ENCODE measurements at places on chromosomes 2 and 18. TPM values are rescaled to one million over a fixed set of nuclear protein-coding genes. Genes with fewer than 3 reads are reported as not detected.

The CYS1 gene
- 1.4 TPM for total RNA-seq

The DSG3 gene
- total RNA-seq: not detected

The EML6 gene
- total RNA-seq: 9.7 TPM

The SLC5A7 gene
- total RNA-seq: not detected

The PLB1 gene
- 2.8 TPM for total RNA-seq

DNA sequence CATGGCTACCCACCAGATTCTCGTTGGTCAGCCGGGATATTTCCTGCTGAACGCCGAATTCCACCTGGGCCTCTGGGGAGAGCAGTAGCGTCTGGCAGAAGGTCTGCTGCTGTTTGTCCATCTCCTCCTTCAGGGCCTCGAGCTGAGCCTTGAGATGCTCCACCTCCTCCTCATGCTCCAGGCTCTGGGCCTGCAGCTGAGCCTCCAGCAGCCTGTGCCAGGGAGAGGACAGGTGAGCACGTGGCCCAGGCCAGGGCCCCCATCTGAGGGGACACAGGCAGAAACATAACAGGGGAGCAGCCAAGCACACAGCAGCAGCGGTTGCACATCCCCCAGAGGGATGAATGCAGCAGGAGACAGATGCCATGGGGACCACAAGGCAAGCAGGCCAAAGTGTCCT, 40.1 kb upstream of the ACAA2 start:
- no peaks in the 10 kb centered on the region for H3K36me3 ChIP-seq
- peaks cover 5% of the 10 kb centered on the region for H3K4me1 ChIP-seq
- no peak overlapping the region for H3K27ac ChIP-seq
- no peaks in the 10 kb centered on the region for H3K27me3 ChIP-seq
- no peak overlapping the region for H3K4me3 ChIP-seq

DNA sequence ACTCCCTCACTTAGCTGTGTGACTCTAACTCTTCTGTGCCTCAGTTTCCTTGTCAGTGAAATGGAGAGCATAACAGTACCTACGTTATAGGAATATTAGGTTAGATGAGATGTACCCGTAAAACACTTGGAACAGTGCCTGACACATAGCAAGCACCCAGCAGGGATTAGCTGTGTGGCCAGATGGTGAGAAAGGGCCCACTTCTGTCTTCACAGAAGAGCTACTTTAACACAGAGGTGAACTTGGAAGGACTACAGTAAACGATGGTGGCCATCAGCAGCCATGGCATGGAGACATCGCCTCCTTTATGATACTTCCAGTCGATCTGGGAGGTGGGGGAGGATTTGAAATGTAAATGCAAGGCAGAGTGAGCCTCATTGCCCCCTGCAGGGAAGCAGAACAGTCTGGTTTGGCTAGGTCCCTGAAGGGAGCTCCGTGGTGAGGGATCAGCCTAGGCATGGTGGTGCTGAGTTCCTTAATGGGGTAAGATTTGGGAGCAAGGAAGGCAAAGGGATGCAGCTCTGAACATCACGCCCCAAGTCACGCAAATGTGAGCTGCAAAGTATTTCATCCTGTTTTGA, 101.7 kb upstream of the ALPP start:
- H3K27me3 ChIP-seq: no peaks in the 10 kb centered on the region
- H3K4me1 ChIP-seq: no peaks in the 10 kb centered on the region
- no peaks in the 10 kb centered on the region for H3K36me3 ChIP-seq
- no peak for DNase-seq
- no peak overlapping the region for H3K4me3 ChIP-seq
- no peak overlapping the region for H3K27ac ChIP-seq

DNA sequence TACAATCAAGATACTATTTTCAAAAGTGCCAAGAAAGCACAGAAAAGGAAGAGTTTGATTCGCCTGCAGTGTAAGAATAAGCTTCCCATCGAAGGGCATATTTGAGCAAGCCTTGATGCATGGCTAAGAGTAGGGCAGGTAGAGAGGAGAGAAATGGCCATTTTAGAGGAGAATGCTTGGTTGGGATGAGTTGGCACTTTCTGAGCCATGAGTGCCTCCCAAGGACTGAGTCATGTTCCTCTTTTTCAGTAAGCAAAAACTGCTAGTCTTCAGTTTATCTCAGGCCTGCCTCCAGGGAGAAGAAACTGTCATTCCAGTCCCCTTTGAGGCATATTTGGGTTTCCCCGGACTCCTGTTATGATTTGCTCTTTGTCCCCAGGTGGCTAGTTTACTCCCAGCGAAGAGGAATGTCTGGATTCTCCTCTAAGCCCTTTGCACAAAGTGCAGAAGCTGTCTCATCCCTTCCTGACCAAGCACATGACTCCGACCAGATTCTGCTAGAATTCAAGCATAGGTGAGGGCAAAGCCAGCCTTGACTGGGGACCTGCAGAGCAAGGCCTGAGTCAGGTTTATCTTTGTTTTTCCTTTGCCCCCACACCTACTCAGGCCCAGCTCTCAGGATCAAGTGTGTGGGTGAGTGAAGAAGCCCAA, 115.2 kb downstream of the TTC32 start:
- peak overlapping the region; percentile 63 for H3K27ac ChIP-seq
- peaks cover 21% of the 10 kb centered on the region for H3K4me1 ChIP-seq
- no peak overlapping the region for H3K4me3 ChIP-seq
- no peaks in the 10 kb centered on the region for H3K36me3 ChIP-seq

GRCh38 chr2:30565851-30566358, 118.9 kb downstream of the LCLAT1 start:
- H3K36me3 ChIP-seq: no peaks in the 10 kb centered on the region
- H3K27ac ChIP-seq: no peak overlapping the region
- H3K4me1 ChIP-seq: no peaks in the 10 kb centered on the region
- H3K27me3 ChIP-seq: no peaks in the 10 kb centered on the region
- no peak overlapping the region for H3K4me3 ChIP-seq

DNA sequence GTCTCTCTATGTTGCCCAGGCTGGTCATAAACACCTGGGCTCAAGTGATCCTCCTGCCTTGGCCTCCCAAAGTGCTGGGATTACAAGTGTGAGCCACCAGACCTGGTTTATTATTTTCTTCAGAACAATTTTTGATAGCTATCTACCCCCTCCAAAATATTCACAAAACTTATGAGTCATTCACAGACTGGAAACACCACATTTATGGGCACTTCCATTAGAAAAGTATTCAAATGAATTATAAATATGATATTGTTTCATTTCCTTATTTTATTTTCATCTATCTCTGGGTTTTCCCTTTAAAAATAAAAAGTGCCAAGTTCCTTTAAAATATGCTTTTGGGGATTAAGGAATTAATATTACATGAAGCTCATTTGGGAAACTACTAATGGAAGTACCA, 58.8 kb upstream of the MSTN start:
- no peak overlapping the region for H3K27ac ChIP-seq
- H3K36me3 ChIP-seq: no peaks in the 10 kb centered on the region
- DNase-seq: no peak
- H3K4me1 ChIP-seq: no peaks in the 10 kb centered on the region
- no peak overlapping the region for H3K4me3 ChIP-seq
- no peaks in the 10 kb centered on the region for H3K27me3 ChIP-seq

DNA sequence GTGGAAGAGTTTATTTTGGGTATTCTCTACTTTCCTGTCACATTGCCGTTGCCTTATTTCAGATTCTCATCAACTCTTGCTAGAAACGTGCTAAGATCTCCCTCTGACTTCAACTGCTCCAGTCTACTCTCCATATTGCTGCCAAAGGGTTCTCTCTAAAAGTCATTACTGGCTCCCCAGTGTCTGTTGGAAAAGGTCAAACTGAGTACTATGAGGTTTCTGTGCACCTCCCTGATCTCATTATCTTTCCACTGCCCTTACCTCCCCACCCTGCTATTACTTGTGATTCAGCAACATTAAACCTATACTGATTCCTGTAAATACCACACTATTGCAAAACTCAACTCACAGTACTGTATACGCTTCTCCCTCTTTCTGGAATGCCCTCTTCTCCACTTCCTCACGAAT, 1.9 kb upstream of the KRCC1 start:
- H3K4me3 ChIP-seq: no peak overlapping the region
- H3K4me1 ChIP-seq: peaks cover 20% of the 10 kb centered on the region
- no peaks in the 10 kb centered on the region for H3K27me3 ChIP-seq
- H3K27ac ChIP-seq: no peak overlapping the region
- no peak for DNase-seq

DNA sequence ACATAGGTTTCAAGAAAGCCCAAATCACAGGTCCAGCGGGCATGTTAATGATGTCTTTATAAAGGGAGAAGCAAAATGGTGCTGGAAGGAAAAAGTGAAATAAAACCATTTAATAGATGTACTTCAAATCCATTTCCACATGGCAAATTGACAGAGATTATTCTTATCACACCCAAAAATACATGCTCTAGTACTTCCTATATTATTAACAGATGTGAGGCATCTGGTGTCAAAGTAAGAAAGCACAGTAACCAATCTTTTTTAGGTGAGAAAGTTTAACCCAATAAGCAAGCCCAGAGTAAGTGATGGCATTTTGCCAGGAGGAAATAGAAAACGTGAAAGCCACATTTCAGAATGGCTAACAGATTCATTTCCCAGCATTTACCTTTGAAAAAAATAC, 128.0 kb downstream of the ABCA12 start:
- H3K4me3 ChIP-seq: no peak overlapping the region
- H3K36me3 ChIP-seq: no peaks in the 10 kb centered on the region
- no peaks in the 10 kb centered on the region for H3K27me3 ChIP-seq
- no peak overlapping the region for H3K27ac ChIP-seq
- DNase-seq: no peak

GRCh38 chr2:229268626-229269025, 2.5 kb downstream of the PID1 start:
- peaks cover 19% of the 10 kb centered on the region for H3K4me1 ChIP-seq
- H3K36me3 ChIP-seq: no peaks in the 10 kb centered on the region
- no peaks in the 10 kb centered on the region for H3K27me3 ChIP-seq

GRCh38 chr2:190693533-190694232, 44.8 kb downstream of the NAB1 start:
- H3K27me3 ChIP-seq: no peaks in the 10 kb centered on the region
- peaks cover 7% of the 10 kb centered on the region for H3K4me1 ChIP-seq
- no peak for DNase-seq
- H3K4me3 ChIP-seq: no peak overlapping the region
- H3K27ac ChIP-seq: no peak overlapping the region

DNA sequence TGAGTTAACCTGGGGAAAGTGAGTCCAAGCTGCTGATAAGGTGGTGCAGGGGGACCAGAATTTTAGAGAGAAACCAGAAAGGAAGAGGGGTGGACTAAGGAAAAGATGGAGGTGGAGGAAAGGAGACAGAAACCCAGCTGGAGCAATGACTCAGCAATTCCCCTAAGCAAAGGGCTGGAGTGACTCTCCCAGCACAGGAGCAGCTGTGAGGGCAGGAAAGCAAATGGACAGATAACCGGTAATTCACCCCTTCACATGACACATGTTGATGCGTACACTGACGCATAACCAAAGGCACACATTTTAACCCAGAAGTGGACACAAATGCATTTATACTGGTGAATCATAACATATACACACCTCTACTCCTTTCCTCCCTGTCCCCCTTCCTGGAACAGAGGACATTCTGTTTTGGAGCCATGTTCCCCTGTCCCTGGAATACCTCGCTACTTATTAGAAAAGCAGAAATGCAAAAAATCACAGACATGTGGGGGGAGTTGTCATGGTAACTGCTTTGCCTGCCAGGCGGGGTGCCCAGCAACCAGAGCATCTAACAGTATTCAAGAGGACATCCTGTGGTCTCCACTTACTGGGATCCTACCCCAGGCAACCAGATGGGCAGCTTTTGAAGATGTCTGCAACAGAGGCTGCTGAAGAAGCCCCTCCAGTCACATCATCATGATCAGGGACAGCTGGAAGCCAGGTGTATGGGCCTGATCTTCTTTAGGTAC, 4.7 kb downstream of the CDK5R2 start:
- peaks cover 34% of the 10 kb centered on the region for H3K4me1 ChIP-seq
- H3K4me3 ChIP-seq: no peak overlapping the region
- no peaks in the 10 kb centered on the region for H3K36me3 ChIP-seq
- no peak for DNase-seq
- H3K27ac ChIP-seq: peak overlapping the region; percentile 6
- peaks cover 5% of the 10 kb centered on the region for H3K27me3 ChIP-seq
